ENCODE measurements at places on chromosomes 13 and 19.
A peak's percentile ranks its signal among the peaks of the same experiment; 100 is the strongest.

- no peak for DNase-seq
Observed at GRCh38 chr13:94917824-94918223, 205.5 kb upstream of the SOX21 start.

DNA sequence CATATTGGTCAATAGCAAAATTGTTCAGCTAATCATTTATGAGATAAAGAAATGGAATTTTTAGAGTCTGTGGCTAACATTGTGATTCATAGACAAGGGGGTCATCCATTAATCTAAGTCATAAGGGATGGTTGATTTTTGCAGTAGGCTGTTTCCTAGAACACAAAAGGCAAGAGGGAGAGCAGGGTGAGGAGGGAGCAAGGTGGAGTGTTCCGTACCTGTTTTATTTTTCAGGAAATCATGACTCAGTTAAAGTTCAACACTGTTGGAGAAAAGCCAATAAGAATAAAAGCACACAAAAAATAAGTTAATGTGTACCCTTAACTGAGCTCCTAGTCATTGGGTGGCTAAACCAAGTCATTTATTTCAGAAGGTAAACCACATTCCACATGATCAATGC lies 512.4 kb upstream of the ATXN8OS start:
- no peak for DNase-seq

DNA sequence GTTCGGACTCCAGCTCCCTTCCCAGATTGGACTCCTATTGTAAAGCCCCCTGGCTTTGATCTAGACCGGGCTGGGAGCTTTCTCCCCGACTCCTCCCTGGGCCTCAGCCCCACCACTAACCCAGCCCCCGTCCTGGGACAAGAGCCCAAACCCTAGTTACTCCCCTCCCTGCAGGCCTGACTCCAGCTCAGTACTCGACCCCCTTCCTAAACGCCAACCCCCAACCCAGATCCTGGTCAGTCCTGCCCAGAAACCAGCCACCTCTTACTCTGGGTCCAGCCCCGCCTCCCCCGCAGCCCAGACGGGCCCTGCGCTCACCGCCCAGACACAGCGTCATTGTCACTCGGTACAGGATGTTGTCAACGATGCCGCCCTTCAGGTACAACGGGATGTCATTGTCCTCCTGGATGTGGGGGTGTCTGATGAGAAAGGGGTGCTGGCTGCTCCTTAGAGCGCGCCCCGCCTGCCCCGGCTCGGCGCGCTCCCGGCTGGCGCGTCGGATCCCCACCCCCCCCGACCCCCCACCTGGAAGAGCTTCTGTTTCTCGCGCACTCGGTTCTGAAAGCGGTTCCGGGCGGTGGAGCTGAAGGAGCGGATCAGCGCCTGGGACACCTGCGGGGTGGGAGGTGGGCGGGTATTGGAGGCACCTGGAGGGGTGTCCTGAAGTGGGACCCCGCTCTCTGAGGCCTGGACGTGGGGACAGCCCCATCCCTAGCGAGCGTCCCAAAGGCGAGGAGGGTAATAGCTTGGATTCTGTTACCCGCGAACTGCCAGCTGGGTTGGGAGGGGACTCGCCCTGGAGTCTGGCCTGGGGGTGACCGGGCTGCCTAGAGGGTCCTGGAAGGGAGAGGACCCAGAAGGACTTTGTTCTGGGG lies 866 bp downstream of the COX7A1 start:
- DNase-seq = no peak

DNA sequence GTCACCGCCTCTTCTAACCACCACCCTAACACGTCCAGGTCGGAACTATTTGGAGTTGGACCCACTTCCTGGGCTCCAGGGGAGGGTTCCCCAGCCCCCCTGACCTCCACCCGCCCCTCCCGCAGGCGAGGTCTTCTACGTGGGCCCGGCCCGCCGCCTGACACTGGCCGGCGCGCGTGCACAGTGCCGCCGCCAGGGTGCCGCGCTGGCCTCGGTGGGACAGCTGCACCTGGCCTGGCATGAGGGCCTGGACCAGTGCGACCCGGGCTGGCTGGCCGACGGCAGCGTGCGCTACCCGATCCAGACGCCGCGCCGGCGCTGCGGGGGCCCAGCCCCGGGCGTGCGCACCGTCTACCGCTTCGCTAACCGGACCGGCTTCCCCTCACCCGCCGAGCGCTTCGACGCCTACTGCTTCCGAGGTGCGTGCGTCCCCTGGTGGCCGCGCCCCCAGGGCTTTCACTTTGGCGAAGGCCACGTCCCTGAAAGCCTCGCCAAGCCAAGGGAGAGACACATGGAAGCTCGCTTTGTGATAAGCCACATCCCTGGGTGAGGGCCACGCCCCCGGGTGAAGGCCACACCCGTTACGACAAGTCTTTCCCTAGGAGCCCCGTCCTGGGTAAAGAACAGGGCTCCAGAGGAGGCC lies 13.2 kb downstream of the NCAN start:
- no peak for DNase-seq

- peak; percentile 17 for DNase-seq
Observed at GRCh38 chr13:43473437-43473836, 313.3 kb downstream of the ENOX1 start.

- DNase-seq = no peak
Observed at GRCh38 chr13:51426982-51427381, 25.9 kb downstream of the INTS6 start.

- DNase-seq = no peak
Observed at GRCh38 chr19:49894011-49894664, 2.5 kb downstream of the IL4I1 start.

DNA sequence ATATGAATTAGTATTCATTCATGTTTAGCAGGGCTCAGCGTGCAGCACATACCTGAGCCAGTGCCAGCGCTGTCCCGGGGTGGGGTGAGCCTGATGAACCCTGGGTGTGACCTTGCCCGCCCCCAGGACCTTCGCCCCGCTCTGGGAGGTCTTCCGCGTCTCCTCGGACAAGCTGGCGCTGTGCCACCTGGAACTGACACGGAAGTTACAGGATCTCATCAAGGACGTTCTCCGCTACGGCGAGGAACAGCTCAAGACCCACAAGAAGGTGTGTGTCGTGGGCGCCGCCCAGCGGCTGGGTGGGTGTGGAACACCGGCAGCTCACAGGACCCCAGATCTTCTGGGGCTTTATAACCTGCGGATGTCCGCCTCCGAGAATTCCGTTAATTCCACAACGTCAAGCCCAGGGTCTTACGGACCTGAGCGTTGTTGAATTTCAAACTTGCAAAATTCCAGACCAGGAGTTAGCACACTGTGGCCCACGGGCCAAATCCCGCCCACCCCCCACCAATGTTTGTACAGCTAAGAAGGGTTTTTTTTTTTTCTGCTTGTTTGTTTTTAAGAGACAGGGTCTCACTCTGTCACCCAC lies 15.4 kb downstream of the FCHO1 start:
- DNase-seq = peak; percentile 76

DNA sequence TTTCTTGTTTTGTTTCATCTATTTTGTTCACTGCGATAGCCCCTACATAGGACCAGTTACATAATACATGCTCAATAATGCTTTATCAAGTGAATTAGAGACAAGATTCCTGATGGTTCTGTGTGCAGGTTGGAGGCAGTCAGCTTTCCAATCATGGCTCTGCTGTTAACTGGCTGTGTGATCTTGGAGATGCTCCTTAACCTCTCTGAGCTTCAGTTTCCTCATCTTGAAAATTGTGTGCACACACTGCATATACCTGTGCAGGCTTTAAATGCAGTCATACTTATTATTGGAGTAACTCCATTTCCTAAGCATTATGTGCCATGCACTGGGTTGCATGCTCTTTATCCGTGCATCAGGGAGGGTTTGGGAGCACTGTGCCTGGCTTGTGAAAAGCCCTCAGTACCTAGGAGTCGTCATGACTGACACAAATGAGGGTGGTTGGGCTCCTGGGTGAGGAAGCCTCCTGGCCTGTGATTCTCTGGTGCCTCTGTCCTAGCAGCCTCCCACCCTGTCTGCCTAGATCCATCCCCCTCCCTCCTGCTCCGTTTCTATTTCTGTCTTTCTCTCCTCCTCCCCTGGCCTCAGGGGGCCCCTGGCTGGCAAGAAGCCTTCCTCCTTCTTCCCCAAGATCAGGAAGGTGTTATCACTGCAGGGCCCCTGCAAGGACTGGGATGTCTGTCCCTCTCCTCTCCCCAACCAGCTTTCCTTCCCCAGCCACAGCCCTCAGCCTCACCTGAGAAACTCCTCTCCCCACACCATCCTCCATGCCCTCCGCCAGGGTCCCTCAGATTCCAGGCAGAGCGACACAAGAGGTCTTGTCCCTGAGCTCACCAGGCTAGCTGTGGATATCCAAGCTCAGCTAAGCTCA lies 8.7 kb downstream of the IFNL1 start:
- DNase-seq = no peak

DNA sequence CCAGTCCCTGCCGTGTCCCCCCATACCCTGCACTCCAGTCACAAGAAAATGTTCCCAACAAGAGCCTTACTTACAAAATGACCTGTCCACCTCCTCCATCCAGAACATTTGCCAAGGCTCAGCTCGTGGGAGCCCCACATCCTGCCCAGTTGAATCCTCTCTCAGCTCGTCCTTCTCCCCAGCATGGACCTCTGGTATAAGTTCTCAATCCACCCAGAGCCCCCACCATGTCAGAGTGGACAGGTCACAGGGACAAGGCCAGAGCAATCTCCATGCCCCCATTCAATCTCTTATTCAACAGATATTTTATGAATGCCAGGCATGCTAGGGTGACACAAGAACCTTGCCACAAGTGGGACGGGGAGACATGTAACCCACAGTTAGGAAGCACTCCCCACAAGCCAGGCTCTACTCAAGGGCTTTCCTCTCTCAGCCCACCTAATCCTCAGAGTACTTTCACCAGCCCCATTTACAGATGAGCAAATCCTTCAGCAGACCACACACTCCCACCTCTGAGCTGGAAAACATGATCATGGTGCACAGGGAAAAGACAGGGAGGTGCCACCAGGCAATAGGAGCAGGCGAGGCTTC lies 15.1 kb downstream of the DEDD2 start:
- DNase-seq = no peak

- DNase-seq = no peak
Observed at GRCh38 chr19:15199661-15200552, 888 bp downstream of the NOTCH3 start.

DNA sequence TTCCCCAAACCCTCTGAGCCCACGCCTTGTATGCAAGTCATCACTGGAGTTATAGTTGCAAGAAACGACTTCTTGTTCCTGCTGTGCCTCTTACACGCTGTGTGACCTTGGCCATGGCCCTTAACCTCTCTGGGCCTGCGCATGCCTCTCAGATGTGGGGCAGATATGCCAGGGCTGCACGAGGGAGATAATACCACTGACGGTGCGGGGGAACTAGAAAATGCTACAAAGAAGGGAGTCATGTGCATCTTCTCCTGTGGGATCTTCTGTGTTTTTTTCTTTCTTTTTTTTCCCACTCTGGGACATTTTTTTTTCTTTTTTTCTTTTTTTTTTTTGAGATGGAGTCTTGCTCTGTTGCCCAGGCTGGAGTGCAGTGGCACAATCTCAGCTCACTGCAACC lies 4.3 kb upstream of the SAMD1 start:
- DNase-seq = no peak

DNA sequence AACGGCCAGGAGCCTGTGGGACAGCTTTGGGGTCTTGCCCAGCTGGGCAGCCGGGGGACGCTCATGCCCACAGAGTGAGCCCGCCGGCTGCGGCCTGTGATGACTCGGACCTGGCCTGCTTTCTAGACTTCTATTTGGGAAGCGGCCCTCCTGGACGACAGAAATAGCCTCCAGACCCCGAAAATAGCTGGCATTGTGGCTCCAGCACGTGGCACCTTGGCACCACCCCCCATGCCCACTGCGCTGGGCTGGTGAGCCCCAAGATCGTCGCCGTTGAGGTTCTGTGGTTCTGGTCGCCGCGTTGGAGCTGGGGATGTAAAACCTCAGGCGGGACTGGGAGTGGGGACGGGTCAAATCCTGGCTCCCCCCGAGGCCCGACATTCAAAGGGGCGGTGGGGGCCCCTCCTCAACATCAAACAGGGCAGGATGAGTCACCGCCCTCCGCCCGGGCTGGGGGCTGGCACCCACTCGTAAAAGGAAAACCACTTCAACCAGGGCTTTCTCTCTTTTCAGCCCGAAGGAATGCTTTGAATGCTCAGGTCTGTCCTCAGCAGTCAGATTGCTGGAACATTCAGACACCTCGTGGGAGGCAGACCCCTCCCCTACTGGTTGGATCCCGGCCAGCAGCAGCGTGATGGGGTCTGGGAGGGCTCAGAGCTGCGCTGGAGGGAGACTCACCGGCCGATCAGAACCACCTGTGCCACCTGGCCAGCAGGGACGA lies 42.1 kb downstream of the GADD45B start:
- no peak for DNase-seq

GRCh38 chr19:2624537-2625091 lies 77.9 kb downstream of the GNG7 start:
- no peak for DNase-seq

- no peak for DNase-seq
Observed at GRCh38 chr19:4371247-4372164, 28.1 kb downstream of the MPND start.

DNA sequence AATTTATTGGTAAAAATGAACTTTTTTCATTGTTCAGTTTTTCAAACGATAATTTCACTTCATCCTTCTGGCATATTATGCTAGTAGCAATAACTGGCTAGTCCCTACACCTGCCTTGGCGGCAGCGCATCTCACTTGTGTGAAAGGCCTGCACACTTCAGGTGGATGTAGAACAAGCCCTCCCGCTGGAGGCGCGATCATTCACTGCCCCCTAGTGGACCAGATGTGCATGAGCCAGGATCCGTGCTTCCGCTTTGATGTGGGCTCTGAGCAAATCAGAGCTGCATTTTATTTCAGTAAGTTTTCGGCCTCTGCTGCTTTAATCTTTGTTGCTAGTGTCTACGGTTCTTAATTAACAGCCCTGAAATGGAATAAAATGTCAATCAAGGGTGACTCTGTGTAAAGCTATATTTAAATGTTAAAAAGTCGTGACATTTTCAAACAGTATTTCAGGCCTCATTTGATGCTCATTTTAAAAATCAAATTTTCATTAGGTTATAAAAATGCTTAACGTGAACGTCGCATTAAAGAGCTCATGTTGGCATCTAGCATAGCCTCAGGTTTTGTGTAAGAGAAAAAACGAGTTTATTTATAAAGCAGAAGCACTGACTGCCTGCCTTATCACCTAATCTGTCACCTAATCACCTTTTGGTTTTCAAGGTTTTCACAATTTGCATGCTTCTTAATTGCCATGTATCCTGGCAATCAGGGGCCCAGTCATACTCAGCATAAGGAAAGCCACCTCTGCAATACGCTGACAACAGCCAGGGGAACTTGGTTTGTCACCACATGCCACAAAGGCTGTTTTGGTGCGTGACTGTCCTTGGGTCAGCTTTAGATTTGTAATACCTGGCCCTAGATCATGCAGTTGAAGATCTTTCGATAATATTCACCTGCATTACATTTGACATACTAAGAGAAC lies 112.2 kb downstream of the TEX26 start:
- DNase-seq = peak; percentile 71

DNA sequence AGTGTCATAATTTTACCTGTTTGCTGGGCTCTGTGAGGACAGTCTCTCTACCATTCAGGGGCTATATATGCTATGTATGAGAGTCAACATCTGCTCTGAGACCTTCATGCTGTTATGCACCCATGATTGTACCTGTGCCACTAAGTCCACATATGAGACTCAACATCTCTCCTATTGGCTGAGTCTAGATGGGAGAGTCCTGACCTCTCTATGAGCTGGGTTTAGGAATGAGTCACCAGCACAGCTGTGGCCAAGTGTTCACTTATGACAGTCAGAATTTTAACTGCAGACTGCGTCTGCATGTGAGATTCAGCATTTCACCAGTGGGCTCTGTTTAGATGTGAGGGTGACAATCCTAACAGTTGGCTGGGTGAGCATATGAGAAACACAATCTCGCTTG lies 49.5 kb downstream of the ZNF729 start:
- DNase-seq = no peak
